ENCODE measurements at places on chromosomes 4 and X.

GRCh38 chrX:40207626-40208025 lies 109.9 kb upstream of the BCOR start:
- no peak for DNase-seq

DNA sequence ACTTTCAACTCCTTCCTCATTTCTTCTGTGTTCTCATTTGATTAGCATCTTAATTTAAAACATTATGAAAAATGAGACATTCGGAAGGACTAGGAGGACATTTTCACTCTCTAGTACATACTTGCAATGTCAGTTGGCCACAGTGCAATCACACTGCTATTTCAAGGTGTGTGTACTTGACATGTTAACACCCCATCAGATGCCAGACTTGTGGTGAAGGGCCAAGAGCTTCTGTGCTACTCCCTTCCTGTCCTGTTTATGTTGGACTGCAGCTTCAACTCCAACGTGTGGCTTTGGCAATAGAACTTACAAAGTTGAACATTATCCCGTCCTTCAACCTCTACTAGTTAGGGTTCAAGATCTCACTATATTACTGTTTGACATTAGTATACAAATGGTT lies 221.0 kb downstream of the PALLD start:
- DNase-seq: peak; percentile 88

GRCh38 chr4:95215991-95216605 lies 332.7 kb downstream of the UNC5C start:
- DNase-seq: peak; percentile 34

- peak; percentile 65 for DNase-seq
Measured at GRCh38 chr4:182240161-182241130, 2.8 kb upstream of the TENM3 start.

GRCh38 chr4:24312261-24312913 lies 272.0 kb downstream of the DHX15 start:
- DNase-seq: no peak

DNA sequence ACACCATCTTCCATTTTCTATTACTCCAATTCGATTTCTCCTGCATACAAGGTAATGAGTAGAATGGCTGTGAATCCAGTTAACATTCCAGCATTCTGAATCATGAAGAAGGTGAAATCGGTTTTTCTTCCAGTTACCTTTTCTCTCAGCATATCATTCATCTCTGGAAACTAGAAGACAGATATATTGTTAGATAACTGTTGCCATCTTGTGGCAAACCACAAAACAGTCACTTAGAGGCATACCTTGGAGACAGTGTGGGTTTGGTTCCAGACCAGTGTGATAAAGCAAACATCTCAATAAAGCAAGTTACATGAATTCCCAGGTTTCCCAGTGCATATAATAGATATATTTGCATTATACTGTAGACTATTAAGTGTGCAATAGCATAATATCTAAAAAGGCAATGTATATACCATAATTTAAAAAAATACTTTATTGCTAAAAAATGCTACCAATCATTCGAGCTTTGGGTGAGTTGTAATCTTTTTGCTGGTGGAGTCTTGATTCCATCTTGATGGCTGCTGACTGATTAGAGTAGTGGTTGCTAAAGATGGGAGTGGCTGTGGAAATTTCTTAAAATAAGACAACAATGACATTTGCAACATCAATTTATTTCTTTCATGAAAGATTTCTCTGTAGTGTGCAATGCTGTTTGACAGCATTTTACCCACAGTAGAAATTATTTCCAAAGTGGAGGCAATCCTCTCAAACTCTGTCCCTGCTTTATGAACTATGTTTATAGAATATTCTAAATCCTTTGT lies 82.1 kb downstream of the SLC39A8 start:
- DNase-seq: peak; percentile 74

DNA sequence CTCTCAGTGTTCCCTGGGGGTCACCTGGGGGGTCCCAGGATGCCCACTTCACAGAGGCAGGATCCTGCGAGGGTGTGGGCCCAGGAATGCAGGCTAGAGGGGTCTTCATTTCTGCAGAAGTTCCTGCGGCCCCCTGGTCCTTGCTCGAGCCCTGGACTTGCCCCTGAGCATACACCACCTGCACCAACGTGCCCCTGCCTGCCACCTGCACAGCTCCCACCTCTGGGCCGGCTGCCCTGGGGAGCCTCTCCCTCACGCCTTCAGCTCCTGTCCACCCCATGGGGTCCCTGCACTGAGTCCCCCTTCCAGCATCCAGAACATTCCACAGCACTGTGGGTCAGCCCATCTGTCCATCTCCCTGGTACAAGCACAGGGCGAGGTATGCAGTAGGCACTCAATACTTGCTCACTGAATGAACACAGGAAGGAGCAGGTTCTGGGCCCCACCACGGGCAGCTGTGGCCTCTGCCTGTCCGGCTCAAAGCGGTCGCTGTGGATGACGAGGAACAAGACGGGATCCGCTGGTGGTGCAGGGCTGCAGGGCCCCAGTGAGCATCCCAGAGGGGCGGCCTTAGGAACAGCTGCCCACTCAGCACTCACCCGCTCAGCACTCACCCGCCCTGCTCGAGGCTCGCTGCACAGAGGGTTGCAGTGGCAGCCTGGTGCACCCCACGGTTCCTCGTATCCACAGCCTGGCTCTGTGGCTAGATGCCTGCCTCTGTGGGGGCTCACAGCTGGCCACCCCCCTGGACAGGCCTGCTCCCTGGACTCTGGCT lies 70.5 kb upstream of the MXD4 start:
- DNase-seq: no peak

DNA sequence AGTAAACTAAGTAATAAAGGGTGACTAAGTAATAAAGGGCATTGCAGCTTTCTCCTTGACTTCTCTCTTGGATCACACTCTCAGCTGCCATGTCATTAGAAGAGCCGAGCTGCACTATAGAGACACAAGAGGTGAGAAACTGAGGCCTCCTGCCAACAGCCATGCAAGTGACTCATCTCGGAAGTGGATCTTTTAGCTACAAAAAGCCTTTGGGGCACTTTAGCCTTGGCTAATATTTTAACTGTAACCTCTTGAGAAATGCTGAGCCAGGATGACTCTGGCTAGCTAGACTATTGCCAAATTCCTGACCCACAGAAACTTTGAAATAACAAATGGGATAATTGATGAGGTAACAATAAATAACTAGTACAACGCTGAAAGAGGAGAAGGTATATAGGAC lies 1.5 kb upstream of the NEIL3 start:
- peak; percentile 41 for DNase-seq

DNA sequence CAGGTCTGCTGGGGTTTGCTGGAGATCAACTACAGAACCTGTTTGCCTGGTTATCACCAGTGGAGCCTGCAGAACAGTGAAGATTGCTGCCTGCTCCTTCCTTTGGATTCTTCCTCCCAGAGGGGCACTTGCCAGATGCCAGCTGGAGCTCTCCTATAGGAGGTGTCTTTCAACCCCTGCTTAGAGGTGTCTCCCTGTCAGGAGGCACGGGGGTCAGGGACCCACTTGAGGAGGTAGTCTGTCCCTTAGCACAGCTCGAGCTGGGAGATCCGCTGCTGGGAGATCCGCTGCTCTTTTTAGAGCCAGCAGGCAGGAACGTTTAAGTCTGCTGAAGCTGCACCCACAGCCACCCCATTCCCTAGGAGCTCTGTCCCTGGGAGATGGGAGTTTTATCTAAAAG lies 1806.3 kb upstream of the ADGRL3 start:
- no peak for DNase-seq

GRCh38 chr4:90990284-90990683 lies 863.1 kb downstream of the CCSER1 start:
- DNase-seq: no peak

- DNase-seq: peak; percentile 91
Measured at GRCh38 chrX:129925305-129926092, 19.5 kb downstream of the UTP14A start.

DNA sequence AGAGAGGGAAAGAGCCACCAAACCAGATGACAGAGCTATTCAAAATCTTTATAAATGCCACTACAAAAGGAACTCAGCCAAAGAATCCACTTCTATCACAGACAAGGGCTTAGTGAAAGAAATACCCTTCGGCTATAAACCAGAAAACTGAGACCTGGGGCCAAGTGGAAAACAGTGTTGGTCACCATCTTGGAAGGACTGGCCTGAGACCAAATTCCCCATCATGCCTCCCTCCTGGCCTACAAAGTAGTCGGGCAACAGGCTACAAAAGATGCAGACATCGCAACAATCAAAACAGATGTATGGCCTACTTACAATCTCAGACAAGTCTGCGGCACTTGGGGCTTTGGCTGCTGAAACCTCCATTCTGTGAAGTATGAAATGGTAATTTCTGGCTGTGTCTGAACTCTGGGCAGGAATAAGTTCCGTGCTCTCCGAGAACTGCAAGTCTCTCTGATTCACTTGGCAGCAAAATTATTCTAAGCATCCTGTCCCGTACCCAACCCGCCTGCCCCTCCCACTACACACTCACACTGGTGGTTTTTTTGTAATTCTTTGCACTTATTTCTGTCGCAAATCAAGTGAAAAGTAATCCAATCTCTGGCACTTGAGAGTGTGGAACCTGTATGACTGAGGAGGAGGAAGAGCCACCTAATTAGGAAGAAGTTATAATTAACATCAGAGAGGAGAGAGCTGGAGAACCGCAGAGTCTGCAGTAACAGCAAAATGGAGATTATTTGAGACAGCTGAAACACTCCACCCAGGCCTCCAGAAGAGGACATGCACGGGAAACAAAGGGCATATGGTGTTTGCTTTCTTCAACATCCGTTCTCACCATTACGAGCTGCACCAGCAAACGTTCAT lies 87.8 kb downstream of the SH3KBP1 start:
- DNase-seq: peak; percentile 33

DNA sequence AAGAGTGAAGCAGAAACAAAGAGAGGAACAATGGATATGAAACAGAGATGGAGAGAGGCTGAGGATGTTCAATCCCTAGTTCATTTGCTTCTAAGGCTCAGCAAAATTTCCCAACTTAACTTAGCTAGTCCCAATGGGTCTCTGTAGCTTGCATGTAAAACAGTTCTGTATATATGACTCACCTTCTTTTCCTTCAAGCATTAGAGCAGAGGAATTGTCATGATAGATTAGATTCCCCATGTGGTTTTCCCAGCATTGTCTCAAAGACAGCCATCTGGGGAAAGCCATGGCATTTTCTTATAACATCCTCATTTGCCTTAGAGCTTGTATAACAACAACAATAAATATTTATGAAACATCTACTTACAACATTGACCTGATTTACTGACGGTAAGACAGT lies 93.9 kb upstream of the GATB start:
- no peak for DNase-seq

DNA sequence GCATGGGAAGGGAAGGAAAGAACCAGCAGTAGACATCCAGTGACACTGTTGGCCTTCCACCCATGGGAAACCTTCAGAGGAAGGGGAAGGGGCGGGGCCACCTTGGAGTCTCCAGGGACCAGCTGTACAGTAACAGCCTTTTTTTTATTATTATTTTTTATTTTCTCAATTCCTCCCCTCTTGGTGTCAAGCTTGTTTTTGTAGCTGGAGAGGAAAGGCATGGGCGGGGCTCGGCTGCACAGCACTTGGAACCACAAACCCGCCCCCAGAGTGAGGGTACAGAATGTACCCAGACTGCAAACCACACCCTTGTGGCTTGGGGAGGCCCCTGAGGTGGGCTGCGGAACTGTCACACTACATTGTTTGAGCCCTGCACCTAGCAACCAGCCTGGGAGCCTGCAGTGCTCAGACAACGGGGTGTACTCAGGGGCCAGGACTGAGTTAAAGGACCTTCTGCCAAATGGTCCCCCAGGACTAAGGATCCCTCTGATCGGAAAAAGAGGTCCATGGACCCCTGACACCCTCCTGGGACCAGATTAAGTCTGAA lies 45.7 kb downstream of the PRPS1 start:
- peak; percentile 97 for DNase-seq

DNA sequence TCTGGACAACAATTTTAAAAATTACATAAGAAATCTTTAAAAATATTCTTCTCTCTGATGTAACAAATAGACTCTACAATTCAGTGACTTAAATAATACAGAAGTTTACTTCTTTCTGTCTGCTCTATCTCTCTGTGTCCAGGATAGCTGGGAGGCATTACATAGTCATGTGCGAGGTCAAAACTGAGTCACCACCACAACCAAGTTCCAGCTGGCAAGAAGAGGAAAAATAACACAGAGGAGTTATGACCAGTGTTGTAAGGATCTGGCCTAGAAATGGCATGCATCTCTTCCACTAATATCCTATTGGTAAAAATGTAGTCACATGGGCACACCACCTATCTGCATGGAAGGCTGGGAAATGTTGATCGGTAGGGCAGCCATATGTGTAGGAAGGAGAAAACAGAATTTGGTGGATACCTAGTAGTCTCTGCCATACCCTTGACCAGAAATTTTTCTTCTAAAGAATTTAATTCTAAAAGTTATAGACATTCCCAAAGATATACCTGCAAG lies 39.4 kb upstream of the WDFY3 start:
- peak; percentile 95 for DNase-seq

- no peak for DNase-seq
Measured at GRCh38 chrX:30787012-30787411, 102.0 kb downstream of the TAB3 start.

GRCh38 chr4:105386012-105386411 lies 87.8 kb downstream of the PPA2 start:
- DNase-seq: peak; percentile 5

- DNase-seq: no peak
Measured at GRCh38 chrX:48645669-48646068, 37.9 kb upstream of the WAS start.

DNA sequence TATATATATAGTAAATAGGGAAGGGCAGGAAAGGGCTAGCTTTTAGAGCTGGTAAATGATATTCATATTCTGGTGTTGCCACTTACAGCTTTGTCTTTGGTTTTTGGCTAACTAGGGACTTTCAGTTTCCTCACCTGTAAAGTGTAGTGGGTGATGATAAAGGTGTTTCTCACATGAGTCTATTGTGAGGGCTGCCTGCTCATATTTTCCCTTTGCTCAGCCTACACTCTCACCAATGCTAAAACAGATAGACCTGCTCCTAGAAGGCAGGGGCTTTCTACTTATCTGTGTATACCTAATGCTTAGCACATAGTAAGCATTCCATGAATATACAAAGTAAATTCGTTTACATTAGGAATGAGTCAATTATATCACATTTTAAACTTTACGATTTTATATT lies 137.2 kb upstream of the HS3ST1 start:
- DNase-seq: no peak

GRCh38 chr4:52212702-52213101 lies 161.6 kb downstream of the SPATA18 start:
- DNase-seq: no peak

DNA sequence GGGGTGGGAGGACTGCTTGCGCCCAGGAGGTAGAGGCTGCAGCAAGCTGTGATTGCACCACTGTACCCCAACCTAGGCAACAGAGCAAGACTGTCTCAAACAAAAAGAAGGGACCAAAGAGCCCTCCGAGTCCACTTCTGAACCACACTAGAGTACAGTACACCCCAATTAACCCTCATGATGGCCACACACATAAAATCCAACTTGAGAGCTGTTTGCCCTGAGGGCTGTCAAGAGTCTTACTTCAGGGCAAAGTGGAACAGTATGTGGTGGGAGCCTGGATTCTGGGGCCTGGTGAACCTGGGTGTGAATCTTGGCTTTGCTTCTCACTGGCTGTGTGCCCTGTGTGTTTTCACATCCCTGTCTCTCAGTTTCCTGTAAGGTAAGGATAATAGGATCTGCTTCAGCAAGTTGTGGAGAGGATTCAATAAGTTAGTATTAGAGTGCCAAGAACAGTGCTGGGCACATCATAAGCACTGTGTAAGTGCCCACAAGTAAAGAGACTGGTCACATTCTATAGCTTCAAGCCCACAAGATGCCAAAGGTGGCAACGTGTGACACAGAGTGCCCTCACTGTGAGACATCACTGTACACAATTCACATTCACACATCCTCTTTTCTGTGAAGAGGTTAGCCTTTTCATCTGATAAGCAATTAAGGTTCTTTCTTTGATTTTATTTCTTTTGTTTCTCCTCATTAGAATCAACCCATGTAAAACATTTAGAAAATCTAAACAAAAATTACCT lies 52.1 kb downstream of the LEF1 start:
- DNase-seq: no peak

All from choroid plexus epithelial cell (primary cell).